ENCODE measurements at places on chromosomes 11 and 22. TPM values are rescaled to one million over a fixed set of nuclear protein-coding genes. Genes with fewer than 3 reads are reported as not detected.

SULT4A1 gene
- 3.2 TPM for total RNA-seq

PLAAT3 gene
- 17.2 TPM for total RNA-seq

KLHL35 gene
- not detected for total RNA-seq

DSCAML1 gene
- 0.25 TPM for total RNA-seq

OR8B2 gene
- not detected for total RNA-seq

MUC2 gene
- not detected for total RNA-seq

SLC6A5 gene
- not detected for total RNA-seq

GRCh38 chr11:119863851-119864601 is 135.0 kb upstream of the NECTIN1 start:
- H3K4me1 ChIP-seq, result peaks cover 15% of the 10 kb centered on the region
- H3K27me3 ChIP-seq, result no peaks in the 10 kb centered on the region
- DNase-seq, result no peak
- no peak overlapping the region for H3K27ac ChIP-seq
- no peak overlapping the region for H3K4me3 ChIP-seq

GRCh38 chr11:31958076-31958735 is 132.7 kb upstream of the RCN1 start:
- no peak overlapping the region for H3K27ac ChIP-seq
- no peaks in the 10 kb centered on the region for H3K27me3 ChIP-seq
- no peak overlapping the region for H3K4me3 ChIP-seq
- no peaks in the 10 kb centered on the region for H3K4me1 ChIP-seq

DNA sequence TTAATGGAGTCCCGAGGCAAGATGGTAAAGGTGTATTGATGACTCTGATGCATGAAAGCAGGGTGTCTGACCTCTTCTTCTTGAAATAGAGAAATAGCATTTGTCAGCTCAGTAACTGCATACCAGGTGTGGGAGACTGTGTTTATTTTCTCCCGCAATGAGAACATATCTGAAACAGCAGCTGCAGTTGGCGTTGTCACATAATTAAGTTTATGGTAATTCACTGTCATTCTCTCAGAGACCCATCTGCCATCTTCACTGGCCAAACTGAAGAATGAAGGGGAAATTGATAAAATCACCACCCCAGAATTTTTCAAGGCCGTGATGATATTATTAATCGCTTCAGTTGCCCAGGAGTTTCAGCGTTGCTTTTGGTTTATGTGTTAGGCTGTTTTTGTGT is 20.1 kb upstream of the MCHR1 start:
- no peaks in the 10 kb centered on the region for H3K36me3 ChIP-seq
- DNase-seq, result no peak
- no peak overlapping the region for H3K4me3 ChIP-seq

GRCh38 chr11:73715541-73715940 is 45.3 kb downstream of the RAB6A start:
- no peaks in the 10 kb centered on the region for H3K27me3 ChIP-seq
- H3K4me3 ChIP-seq, result no peak overlapping the region
- no peaks in the 10 kb centered on the region for H3K4me1 ChIP-seq

GRCh38 chr22:22661275-22661674 is 16.9 kb downstream of the GGTLC2 start:
- no peak overlapping the region for H3K27ac ChIP-seq
- H3K4me3 ChIP-seq, result no peak overlapping the region
- H3K36me3 ChIP-seq, result no peaks in the 10 kb centered on the region
- no peaks in the 10 kb centered on the region for H3K4me1 ChIP-seq
- no peaks in the 10 kb centered on the region for H3K27me3 ChIP-seq
- DNase-seq, result no peak

GRCh38 chr22:48227341-48228018 is 1465.0 kb downstream of the TBC1D22A start:
- H3K27ac ChIP-seq, result no peak overlapping the region
- no peaks in the 10 kb centered on the region for H3K27me3 ChIP-seq
- H3K36me3 ChIP-seq, result no peaks in the 10 kb centered on the region
- no peak for DNase-seq

DNA sequence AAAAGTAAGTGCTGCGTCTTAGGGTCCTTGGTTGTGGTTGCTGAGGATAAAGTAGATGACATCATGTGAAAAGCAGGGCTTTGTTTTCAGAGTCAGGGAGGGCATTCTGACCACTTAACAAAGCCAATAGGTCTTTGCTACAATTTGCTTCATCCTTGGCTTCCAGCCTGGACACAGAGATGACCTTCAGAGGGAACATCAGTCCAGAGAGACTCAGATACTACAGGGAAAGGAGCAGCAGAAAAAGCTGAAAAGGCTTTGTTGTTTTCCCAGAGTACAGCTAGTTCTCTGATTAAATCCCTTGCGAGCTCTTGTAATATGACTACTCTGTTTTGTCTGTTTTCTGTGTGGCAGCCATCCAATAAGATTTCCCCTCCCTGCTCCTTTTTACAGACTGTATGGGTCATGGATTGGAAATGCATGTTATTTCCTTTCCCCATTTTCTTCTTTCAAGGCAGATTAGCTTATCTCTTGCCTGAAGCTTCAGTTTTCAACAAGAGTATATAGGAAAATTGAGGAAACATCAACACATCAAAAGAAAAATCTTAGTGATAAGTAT is 31.9 kb downstream of the ATG13 start:
- H3K27me3 ChIP-seq, result no peaks in the 10 kb centered on the region
- peaks cover 71% of the 10 kb centered on the region for H3K36me3 ChIP-seq
- H3K4me1 ChIP-seq, result peaks cover 28% of the 10 kb centered on the region
- H3K27ac ChIP-seq, result peak overlapping the region; percentile 82
- no peak overlapping the region for H3K4me3 ChIP-seq
- DNase-seq, result no peak

DNA sequence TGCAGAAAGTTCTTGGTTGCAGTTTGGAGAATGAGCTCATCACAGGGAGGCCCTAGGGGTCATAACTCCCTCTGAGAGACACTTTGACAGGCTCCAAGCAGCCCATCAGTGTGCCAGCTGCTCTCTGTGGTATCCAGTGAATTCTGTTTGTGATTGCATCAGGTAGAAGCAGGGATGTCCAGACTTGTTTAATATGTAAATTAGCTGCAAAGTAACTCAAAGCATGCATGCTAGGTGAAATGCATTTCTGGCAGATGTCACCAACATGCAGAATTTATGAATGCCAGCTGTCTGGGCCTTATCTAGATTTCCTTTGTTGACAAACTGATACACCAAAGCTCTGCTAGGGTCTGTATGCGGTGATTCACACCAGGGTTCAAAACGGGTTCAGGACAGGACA is 123.6 kb upstream of the MTNR1B start:
- no peak overlapping the region for H3K27ac ChIP-seq
- H3K27me3 ChIP-seq, result no peaks in the 10 kb centered on the region
- no peak for DNase-seq
- H3K4me3 ChIP-seq, result no peak overlapping the region
- peaks cover 35% of the 10 kb centered on the region for H3K4me1 ChIP-seq

DNA sequence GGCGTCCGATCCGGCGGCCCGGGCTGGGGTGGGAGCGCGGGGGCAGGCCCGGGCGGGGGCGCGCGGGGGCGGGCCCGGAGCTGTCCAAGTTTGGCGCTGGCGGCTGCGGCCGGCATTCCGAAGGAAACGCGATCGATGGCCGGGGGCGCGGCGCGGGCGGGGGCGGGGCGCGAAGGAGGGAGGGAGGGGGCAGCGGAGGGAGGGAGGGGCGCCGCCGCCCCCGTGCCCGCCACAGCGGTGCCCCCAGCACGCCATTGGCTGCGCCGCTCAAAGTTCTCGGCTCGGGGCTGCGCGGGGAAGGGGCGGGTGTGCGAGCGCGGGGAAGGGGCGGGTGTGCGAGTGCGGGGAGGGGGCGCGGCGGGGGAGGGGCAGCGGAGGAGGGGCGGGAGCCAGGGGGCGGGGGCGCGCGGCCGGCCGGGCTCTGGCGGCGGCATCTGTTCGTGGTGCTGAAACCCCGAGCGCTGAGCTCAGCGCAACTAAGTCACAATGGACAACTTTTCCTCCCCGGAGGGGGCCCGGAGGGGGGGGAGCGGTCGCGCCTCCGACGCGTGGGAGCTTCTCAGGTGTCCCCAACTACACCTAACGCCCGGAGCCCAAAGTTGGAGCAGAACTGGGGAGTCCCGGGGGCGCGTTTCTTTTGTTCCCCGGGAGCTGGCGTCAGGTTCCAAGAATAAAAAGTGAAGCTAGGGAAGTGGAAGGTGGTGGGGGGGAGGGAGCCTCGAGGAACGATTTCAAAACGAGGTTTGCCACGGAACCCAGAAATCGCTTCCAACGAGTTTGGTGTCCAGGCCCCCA is 2.2 kb downstream of the PHF21B start:
- peak overlapping the region; percentile 70 for H3K4me3 ChIP-seq
- no peaks in the 10 kb centered on the region for H3K36me3 ChIP-seq
- no peaks in the 10 kb centered on the region for H3K27me3 ChIP-seq
- peaks cover 47% of the 10 kb centered on the region for H3K4me1 ChIP-seq

GRCh38 chr22:31680861-31681341 is 18.9 kb upstream of the PISD start:
- no peak for DNase-seq
- no peak overlapping the region for H3K4me3 ChIP-seq
- no peaks in the 10 kb centered on the region for H3K36me3 ChIP-seq

GRCh38 chr11:16986434-16987204 is 27.6 kb downstream of the PLEKHA7 start:
- H3K36me3 ChIP-seq, result no peaks in the 10 kb centered on the region
- H3K4me3 ChIP-seq, result no peak overlapping the region
- no peak for DNase-seq
- H3K27me3 ChIP-seq, result no peaks in the 10 kb centered on the region

GRCh38 chr11:63532117-63532516 is 4.5 kb upstream of the PLAAT4 start:
- peaks cover 20% of the 10 kb centered on the region for H3K4me1 ChIP-seq
- DNase-seq, result no peak
- H3K4me3 ChIP-seq, result no peak overlapping the region

DNA sequence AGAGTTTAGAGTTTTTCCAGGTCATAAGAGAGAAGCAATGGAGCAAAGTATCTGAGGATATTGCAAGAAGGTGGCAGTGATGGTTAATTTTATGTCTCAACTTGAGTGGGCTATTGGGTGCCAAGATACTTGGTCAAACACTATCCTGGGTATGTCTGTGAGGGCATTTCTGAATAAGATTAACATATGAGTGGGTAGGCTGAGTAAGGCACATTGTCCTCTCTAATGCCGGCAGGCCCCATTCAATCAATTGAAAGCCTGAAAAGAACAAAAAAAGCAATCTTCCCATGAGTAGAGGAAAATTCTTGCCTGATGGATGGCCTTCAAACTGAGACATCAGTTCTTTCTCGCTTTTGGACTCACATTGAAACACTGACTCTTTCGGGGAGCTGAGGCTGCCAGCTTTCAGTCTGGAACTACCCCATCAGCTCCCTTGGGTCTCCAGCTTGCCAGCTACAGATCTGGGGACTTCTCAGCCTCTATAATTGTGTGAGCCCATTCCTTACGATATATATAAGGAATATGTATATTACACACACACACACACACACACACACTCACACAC is 228.8 kb downstream of the BUD13 start:
- no peak overlapping the region for H3K4me3 ChIP-seq
- no peaks in the 10 kb centered on the region for H3K36me3 ChIP-seq
- DNase-seq, result no peak
- no peaks in the 10 kb centered on the region for H3K27me3 ChIP-seq
- no peaks in the 10 kb centered on the region for H3K4me1 ChIP-seq

DNA sequence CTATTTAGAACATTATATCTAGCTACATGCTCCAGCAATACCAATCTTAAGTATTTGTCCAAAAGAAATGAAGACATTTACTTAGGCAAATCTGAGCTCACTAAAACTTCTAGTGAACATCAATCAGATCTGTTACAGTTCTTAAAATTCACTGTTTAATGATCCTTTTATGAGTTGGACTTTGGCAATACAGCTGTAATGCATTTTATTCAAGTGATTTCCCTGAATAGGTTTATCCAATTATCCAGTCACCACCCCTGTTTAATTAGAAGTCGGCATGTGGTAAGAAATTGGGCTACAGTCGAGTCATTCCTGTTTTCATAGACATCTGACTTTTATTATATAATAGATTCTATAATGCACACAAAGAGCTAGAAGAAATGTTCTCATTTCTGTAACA is 1029.0 kb upstream of the TENM4 start:
- H3K27me3 ChIP-seq, result no peaks in the 10 kb centered on the region
- DNase-seq, result no peak
- H3K4me3 ChIP-seq, result no peak overlapping the region
- H3K36me3 ChIP-seq, result no peaks in the 10 kb centered on the region

- no peaks in the 10 kb centered on the region for H3K27me3 ChIP-seq
- H3K27ac ChIP-seq, result no peak overlapping the region
- H3K36me3 ChIP-seq, result no peaks in the 10 kb centered on the region
- no peaks in the 10 kb centered on the region for H3K4me1 ChIP-seq
- H3K4me3 ChIP-seq, result no peak overlapping the region
- no peak for DNase-seq
Measured at GRCh38 chr11:111135101-111135500, 110.4 kb upstream of the POU2AF2 start.

All from vagina (tissue), 2 donors.